GM23338 (cell line): ENCODE measurements at places on chromosomes 2 and 18. TPM values are rescaled to one million over a fixed set of nuclear protein-coding genes. Genes with fewer than 3 reads are reported as not detected.

- H3K27me3 ChIP-seq: no peaks in the 10 kb centered on the region
- no peak for DNase-seq
- H3K4me3 ChIP-seq: no peak overlapping the region
- no peaks in the 10 kb centered on the region for H3K4me1 ChIP-seq
Observed at GRCh38 chr18:60693426-60693825, 320.9 kb upstream of the MC4R start.

DNA sequence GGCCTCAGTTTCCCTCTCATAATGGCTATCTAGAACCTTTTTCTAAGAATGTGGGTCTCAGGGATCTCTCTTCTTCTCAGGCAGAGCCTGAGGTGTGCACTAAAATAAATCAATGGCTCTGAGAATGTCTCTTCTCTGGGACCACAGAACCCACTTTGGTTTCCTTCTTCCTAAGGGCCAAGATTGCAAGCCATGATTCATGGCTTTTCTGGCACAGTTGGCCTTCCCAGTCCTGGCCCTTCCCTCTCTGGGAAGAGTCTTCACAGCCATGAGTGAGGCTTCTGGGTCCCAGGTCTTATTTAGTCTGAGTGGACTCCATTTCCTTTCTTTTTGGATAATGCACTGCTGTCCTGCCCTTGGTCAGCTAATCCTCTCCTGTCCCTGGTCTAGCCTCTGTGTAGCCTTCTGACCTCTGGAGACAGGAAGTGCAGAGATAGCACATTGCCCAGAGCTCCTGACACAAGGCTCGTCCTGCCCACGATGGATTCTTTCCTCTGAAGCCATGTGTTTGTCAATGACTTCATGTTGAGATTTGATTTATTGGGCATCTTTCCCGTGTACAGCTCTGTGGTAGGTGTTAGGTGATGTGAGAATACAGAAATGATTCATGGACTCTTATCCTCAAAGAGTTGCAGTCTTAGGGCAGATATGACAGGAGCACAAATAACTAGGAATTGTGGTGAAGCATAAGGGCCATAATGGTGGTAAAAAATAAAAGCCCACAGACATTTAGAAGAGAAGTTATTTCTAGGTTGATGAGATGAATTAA lies 245.0 kb downstream of the CLIP4 start:
- no peak overlapping the region for H3K4me3 ChIP-seq
- H3K4me1 ChIP-seq: no peaks in the 10 kb centered on the region
- DNase-seq: no peak

- H3K36me3 ChIP-seq: no peaks in the 10 kb centered on the region
- no peak overlapping the region for H3K4me3 ChIP-seq
- no peaks in the 10 kb centered on the region for H3K27me3 ChIP-seq
- H3K27ac ChIP-seq: no peak overlapping the region
- DNase-seq: no peak
Observed at GRCh38 chr2:191032588-191033429, 18.8 kb upstream of the STAT1 start.

DNA sequence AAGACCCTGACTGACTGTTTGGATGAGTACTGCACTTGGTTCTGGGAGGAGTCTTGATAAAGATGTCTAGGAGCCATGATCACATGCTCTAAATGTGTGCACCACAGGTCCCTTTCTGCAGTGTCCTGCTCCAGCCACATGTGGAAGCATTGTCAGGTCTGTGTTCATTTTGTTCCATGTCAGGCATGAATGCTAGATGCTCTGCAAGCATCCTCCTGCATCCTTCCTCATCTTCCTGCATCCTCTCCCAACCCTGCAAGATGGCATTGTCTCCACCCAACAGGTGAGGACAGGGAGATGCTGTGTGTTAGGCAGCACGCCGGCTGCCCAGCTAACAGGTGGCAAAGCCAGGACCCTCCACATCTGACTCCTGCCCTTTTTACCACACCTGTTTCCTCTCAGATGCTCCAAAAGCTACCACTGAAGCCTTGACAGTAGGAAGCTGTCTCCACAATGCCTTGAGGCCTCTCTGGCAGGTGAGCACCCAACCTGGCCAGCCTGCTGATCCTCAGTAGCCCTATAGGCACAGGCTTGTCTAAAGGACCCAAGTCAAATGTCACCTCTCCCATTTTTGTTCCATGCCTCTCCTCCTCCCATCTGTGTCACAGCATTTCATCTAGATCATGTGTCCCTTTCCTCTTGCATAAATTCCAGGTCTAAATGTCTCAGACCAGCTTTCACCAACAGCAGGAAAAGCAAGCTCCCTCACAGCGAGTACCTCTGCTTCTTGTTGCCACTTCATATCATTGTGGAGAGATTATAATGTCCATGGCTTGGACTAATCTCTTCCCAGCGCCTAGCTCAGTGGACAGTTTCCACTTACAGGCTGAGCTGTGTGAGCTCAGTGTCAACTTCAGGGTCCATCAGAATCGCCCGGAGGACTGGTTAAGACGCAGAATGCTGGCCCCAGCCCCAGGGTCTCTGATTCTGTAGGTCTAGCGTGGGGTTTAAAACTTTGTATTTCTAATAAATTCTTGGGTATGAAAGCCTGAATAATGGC lies 55.0 kb downstream of the TMEM163 start:
- no peaks in the 10 kb centered on the region for H3K4me1 ChIP-seq
- no peak overlapping the region for H3K27ac ChIP-seq
- DNase-seq: no peak
- no peak overlapping the region for H3K4me3 ChIP-seq

GRCh38 chr18:39840406-39840805 lies 2114.6 kb upstream of the PIK3C3 start:
- no peak for DNase-seq
- no peak overlapping the region for H3K27ac ChIP-seq
- no peaks in the 10 kb centered on the region for H3K36me3 ChIP-seq
- H3K4me3 ChIP-seq: no peak overlapping the region
- peaks cover 8% of the 10 kb centered on the region for H3K4me1 ChIP-seq

GRCh38 chr2:215653344-215654030 lies 217.6 kb upstream of the FN1 start:
- H3K27ac ChIP-seq: no peak overlapping the region
- H3K4me1 ChIP-seq: no peaks in the 10 kb centered on the region; the same call in 1 of the 2 replicates
- DNase-seq: no peak
- H3K36me3 ChIP-seq: no peaks in the 10 kb centered on the region
- H3K4me3 ChIP-seq: no peak overlapping the region

DNA sequence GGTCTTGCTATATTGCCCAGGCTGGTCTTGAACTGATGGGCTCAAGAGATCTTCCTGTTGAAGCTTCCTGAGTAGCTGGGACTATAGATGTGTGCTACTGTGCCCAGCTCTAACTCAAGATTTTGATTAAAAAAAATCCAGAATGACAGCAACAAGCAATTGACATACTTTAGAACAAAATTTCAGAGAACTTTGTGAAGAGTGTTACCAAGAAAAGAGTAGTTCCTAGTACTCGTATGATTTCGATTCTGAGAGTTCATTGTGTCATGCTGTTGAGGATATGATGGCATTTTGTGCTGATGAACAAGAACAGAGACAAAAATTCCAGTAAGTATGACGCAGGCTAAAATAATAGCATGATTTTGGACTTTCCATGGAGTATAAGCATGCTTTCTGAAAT lies 90.2 kb upstream of the TWSG1 start:
- DNase-seq: no peak
- H3K27me3 ChIP-seq: no peaks in the 10 kb centered on the region
- peaks cover 37% of the 10 kb centered on the region for H3K4me1 ChIP-seq
- H3K27ac ChIP-seq: no peak overlapping the region
- H3K4me3 ChIP-seq: no peak overlapping the region

Gene LYPD1
- 4.2 TPM in 2 replicates for total RNA-seq

Gene TLX2
- 0.21 TPM in 1 of 2 replicates, not detected in the other for total RNA-seq

Gene FAM117B
- 23.0 and 24.7 TPM in 2 replicates for total RNA-seq

Gene VWA3B
- not detected in 2 replicates for total RNA-seq

Gene IGFBP2
- 309 and 364 TPM in 2 replicates for total RNA-seq
